ENCODE measurements at places on chromosomes 3 and 15.

DNA sequence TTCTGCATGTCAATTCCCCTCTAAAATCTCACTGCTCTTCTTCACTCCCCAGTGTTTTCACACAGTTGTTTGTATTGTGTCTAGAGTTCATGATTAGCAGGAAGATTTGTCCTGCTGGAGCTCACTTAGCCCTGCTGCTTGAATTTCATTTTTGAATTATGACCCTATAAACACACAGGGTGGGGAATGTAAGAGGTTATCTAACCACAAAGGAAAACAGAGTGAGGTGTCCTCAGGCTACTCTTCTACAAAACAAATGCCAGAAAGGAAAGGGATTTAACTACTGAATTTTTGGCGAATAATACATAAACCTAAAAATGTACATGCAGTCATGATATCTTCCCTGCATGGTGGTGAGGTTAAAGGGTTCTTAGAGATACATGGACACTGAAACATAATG is 215.1 kb upstream of the CNTN4 start:
- DNase-seq = no peak

DNA sequence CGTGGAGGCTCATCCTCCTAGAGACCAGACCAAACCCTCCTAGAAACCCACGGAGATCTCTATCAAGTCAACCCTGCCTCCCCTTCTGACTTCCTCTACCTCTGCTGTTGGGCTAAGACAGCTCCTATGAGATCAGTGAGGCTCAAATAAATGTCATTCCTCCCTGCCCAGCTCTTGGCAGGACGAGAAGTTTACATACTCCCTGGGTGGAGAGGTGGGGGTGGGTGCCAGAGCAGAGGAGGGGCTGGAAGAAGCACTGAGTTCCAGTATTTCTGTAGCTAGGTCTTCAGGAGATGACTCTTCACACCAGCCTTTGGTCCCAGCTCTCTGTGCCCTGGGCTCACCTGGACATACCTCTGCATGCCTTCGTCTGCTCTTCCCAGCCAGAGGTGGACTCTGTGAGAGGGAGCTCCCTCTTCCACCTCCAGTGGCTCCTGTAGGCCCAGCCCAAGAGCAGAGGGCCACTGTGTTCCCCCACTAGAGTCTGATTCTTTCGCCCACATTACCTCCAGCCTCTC is 42.4 kb upstream of the TLE3 start:
- no peak for DNase-seq

DNA sequence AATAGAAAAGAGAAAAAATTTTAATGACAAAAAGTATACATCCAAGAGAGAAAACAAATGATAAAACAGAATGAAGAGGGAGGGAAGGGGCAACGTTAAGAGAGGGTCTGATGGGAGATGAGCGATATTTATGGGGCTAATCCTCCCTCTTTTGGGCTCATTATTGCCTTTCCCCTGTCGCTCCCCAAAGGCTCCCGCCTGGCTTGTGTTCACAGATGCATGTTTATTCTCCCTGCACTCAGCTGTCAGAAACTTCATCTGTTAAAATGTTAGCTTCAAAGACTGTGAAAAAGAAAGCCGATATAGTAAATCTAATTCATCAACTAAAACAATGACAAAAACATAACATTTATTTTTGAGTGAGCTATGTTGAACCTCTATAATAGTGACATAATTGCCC is 74.3 kb downstream of the GABRB3 start:
- DNase-seq = no peak

- no peak for DNase-seq
These were observed 210.2 kb downstream of the OSBPL10 start for GRCh38 chr3:31770822-31771326.

GRCh38 chr15:67185621-67186225 is 68.7 kb downstream of the AAGAB start:
- DNase-seq = no peak

GRCh38 chr3:149415484-149415883 is 38.0 kb upstream of the TM4SF1 start:
- no peak for DNase-seq

GRCh38 chr3:55409806-55410205 is 77.3 kb downstream of the WNT5A start:
- DNase-seq = no peak

GRCh38 chr15:92339361-92339760 is 54.3 kb upstream of the ST8SIA2 start:
- DNase-seq = no peak

GRCh38 chr3:182393830-182394367 is 399.4 kb upstream of the ATP11B start:
- DNase-seq = no peak

DNA sequence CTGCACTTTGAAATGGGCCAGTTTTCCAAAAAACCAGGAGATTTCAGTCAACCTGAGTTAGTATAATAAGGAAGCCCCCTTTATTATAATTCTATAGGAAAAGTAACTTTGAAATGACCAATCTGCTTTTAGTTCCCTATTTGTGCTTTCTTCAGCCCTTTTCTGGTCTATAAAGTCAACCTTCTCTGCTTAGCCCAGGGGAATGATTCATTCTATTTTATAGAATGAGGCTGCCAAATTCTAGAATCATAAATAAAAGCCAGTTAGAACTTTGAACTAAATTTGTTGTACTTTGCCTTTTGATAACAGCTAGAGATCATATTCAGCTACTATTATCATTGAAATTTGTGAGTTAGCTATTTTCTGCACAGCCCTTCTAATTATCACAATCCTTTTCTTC is 24.7 kb downstream of the CIP2A start:
- DNase-seq = no peak

GRCh38 chr15:81723113-81723651 is 322.6 kb downstream of the MEX3B start:
- no peak for DNase-seq

GRCh38 chr3:45832699-45833098 is 9.2 kb downstream of the LZTFL1 start:
- no peak for DNase-seq

- DNase-seq = no peak
These were observed 938 bp downstream of the DZIP3 start for GRCh38 chr3:108590460-108590859.

GRCh38 chr15:76994001-76994400 is 925 bp upstream of the PSTPIP1 start:
- DNase-seq = peak; percentile 57

DNA sequence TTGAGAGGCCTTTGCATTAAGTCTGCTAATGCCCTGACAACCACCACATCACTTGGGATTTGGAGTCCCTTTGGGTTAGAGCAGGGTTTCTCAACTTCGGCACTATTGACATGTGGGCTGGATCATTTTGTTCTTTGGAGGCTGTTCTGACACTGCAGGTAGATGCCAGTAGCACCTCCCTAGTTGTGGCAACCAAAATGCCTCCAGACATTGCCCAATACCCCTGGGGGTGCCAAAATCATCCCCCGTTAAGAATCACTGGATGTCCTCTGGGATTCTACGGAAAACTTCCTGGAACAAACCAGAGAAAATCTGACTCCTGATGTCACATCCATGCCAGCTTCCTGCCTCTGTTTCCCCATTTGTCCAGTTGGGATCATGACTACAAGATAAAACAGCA is 37.2 kb upstream of the BLM start:
- DNase-seq = no peak

DNA sequence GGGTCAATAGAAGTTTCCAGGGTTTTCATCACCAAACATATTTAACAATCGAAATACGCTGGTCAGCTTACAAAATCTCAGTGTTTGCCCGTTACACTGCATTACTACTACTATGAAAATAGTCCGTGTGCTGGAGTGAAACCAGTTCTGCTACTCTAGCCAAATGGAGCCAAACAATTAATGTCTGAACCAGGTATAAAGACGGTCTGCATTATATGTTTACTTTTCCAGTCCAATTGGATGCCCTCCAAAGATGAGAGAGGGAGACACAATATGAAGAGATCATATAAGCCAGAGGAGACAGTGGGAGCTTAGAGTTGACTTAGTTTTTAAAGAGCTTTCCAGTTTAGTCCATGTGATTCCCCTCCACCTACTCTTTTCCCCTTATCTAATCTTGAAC is 6.3 kb upstream of the DUT start:
- DNase-seq = no peak

GRCh38 chr3:21331321-21331720 is 419.7 kb downstream of the ZNF385D start:
- no peak for DNase-seq

DNA sequence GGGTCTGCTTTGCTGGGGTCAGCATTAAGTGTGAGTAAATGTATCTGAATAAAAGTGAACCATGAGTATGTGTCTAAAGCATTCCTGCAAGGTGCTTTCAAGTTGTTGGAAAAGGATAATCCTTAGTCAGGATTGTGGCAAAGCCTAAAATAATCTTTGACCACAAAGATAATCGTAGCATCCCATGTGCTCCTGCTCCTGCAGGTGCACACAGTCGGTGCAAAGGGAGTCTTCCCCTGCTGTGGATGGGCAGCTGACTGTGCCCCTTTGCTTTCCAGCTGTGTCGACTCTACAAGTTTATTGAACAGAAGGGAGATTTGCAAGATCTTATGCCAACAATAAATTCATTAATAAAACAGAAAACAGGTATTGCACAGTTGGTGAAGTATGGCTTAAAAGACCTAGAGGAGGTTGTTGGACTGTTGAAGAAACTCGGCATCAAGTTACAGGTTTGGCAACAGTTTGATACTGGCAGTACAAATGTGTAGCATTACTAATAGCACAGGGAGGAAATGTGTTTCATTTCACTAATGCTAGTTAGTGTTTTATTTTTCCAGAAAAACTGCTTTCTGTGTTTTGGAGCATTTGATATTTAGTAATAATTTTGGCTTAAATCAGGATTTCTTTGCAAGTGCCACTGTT is 22.6 kb downstream of the SRP14 start:
- DNase-seq = no peak

DNA sequence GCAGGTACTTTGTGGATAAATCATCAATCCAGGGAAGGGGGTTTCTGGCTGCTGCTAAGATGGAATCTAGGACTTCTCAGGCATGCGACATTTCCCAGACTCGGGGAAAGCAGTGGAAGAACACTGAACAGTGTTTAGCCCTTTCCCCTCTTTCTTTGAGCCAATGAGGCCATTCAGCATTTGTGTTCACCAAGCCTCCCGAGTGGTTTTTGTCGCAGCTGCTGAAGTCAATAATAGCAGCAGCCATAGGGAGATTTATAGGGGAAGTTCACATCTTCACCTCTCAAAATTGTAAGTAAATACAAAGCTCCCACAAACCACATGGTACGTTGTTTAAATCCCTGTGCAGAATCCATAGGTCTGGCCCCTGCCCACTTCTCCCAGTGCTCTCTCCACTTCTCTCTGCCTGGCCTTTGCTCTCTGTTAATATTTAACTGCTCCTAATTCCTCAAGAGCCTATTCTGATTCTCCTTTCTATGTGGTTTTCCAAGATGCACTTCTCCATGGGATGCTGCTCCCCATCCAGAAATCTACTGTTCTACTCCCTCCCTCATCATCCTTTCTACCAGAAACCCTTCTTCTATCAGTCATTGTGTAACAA is 230.7 kb downstream of the SHQ1 start:
- no peak for DNase-seq

DNA sequence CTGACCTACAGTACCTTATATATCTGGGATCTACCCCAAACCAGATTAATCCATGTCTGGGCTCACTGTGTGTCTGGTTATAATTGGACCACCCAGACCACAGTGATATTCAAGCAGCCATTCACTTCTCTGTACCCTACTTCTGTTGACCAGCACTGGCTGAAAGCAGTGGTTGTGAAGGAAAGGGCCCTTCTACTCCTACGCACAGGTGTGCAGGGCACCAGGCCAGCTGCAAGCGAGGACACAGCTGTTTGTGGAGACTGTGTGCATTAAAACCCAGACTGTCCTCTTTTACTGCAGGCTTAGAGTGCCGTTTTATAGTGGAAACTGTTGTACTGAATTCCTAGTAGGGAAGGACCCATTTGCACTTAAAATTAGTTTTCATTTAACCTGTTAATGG is 29.5 kb downstream of the CTDSPL start:
- no peak for DNase-seq

DNA sequence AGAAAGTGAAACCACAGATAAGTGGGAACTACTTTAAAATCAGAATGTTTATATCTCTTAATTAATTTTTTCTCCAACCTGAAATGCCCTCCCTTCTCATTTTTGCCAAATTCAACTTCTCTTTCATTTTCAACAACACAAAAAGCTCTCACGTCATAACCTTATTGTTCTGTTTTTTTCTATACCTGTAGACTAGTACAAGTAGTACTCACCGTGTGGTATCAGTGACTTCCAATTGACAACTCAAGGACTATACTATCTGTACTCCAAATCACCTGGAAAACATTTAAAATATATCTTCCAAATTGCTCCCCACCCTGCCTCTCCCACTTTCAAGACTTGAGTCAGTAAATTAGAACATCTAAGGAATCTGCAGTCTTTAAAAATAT is 72.8 kb upstream of the ZNF280D start:
- DNase-seq = no peak

DNA sequence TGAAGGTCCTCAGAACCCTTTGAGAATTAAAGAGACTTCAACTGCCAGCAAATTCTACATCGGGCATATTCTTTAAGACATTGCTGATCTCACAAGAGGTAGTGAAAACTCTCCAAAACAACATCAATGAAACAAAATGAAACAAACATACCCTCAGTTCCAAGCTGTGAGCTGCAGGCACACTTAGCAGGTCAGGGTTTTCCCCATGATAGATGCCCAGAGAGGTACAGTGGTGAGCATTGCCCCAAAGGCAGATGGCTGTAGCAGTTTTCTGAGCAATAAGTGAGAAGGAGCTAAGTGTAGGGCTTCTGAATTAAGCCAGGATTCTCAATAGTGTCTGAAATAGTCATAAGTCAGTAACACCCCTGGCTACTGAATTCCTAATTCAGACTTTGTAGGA is 96.1 kb upstream of the TSEN2 start:
- no peak for DNase-seq

- no peak for DNase-seq
These were observed 29.4 kb downstream of the PGPEP1L start for GRCh38 chr15:98978153-98978552.

- DNase-seq = no peak
These were observed 462.9 kb upstream of the PROK2 start for GRCh38 chr3:72247645-72248388.

GRCh38 chr15:73691396-73691795 is 7.2 kb downstream of the CD276 start:
- no peak for DNase-seq

DNA sequence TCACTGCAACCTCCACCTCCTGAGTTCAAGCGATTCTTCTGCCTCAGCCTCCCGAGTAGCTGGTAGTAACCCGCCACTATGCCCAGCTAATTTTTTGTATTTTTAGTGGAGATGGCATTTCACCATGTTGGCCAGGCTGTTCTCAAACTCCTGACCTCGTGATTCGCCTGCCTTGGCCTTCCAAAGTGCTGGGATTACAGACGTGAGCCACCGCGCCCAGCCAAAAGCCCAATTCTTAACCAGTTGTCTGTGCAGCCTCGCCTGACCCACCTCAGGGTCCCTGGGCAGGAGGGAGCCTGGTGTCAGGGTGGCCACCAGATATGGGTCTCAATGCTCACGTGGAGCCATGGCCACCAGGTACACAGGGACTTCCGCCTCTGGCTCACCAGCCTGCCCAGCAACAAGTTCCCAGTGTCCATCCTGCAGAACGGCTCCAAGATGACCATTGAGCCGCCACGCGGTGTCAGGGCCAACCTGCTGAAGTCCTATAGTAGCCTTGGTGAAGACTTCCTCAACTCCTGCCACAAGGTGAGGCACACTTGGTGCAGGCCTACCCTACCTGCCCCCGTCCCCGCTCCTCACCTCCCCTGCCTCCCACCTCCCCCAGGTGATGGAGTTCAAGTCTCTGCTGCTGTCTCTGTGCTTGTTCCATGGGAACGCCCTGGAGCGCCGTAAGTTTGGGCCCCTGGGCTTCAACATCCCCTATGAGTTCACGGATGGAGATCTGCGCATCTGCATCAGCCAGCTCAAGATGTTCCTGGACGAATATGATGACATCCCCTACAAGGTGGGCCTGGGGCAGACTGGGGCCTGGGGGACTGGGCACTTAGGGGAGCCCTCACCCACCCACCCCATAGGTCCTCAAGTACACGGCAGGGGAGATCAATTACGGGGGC is 48.6 kb downstream of the SEMA3G start:
- DNase-seq = no peak
